ENCODE measurements at places on chromosomes 3 and 15.
A peak's percentile ranks its signal among the peaks of the same experiment; 100 is the strongest.

GRCh38 chr15:65598468-65598867 is 12.5 kb downstream of the INTS14 start:
- no peak for DNase-seq

GRCh38 chr3:102205647-102206046 is 229.2 kb upstream of the ZPLD1 start:
- DNase-seq: no peak

DNA sequence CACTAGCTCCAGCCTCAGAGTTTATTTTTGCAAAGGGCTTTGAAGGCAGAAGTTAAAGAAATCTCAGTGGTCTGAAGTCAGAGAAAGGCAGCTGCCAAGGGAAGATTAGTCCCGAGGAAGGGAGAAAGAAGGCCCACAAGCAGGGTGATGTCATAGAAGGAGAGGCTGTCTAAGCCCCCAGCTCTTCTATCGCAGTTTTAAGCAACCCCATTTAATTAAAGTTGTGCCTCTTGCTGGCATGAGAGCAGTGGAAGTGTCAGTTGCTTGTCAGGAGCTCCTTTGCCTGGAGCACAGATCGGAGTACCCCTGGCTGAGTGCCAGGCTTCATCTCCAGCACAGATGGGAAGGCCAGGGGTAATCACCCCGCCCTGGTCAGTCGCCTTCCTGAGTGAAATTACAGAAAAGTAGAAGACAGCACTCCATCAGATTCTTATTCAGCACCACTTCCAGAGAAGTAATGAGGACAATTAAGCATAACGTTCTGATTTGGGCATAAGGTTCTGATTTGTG is 530.7 kb downstream of the EPHB1 start:
- DNase-seq: no peak

DNA sequence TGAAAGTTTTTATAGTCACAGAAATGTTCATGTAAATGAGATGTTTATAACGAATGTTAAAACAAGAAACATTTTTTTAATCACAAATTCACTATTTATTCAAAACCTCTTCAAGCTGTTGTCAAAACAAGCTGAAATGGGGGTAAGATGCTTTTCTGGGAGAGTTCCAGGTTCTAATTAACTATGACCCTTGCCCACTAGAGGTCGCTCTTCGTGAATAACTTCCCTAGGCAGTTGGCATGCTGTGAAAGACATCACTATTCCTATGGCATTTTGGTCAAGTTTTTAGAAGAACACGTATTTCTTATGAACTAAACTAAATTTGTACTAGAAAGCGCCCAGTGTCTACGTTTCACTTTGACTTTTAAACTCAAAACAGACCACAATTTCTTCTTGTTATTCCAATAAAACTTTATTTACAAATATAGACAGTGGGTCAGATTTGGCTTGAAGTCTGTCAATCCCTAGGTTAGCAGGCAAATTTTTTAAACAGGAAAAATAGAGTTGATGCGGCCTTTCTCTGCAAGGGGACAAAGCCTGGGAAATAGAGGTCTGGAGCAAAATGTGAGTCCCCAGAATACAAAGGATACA is 62.8 kb upstream of the CMTM8 start:
- peak; percentile 68 for DNase-seq

DNA sequence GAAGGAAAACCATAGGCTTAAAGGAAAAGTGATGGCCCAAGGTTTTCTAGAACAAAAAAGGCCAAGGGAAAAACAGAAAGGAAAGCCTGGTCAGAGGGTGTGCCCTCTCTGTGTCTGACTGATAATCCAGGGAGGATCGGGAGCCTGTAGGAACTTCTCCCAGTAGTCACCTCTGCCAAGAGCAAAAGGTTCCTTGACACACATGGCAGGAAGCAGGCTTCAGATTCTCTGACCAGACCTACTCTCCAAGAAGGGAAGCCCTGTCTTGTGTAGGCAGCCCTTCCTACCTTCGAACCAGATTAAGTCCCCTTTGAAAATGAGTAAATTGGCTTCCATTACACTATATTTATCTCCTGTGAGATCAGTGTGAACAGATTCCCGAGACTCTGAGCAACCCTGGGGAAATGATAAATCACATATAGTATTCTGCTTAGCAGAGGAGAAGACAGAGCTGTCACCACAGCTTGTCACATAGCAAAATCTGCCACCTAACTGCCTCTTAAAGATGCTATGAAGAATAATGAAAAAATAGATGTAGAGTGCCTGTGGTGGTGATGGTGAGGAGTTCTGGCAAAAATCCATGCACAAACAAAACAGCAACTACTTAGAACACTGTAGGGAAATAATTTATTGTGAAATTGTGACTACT is 38.8 kb downstream of the PARP14 start:
- no peak for DNase-seq

DNA sequence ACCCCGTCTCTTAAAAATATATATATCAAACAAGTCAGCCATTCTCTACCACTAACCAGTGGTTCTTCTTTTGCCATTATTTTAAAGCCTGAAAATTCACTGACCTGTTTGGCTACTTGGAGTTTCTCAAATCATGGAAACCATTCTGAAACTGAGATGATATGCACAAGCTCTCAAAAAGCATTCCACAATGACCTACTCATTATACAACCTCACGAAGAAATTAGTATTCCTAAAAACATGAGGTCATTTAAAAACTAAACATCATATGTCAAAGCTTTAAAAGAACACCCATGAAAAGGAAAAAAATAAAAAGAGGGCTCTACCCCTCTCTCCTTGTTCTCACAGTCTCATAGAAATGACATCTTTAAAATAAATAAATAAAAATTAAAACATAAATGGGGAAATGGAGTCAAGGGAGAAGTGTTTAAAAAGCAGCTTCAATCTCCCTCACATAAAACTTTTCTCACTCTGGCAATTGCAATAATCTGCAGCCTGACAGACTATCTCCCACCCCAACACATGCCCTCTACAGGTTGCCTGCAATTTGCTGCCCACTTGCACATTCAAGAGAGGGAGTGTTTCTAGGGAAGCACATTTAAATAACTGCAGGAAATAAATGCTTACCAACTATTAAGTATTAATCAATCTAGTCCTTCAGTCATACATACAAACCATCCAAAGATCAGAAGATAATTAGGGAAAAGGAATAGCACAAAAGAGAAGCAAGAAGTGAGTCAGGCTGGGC is 73.3 kb downstream of the TRANK1 start:
- no peak for DNase-seq

DNA sequence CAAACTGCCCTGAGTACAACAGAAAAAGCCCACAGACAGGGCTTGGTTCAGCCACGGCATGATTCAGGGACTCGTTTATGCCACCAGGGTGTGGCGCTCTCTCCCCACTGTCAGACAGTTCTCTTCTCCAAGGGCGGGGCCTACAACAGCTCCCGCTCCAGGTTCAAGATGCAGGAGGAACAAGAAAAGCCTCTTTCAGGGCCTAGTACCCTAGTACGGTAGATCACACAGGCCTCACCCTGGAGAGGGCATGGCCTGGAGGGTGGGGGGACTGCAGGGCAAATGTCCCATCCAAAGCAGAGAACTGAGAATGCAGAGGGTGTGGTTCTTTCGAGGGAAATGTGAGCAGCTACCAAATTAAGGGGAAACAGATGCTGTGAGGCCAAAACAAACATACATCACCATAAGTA is 12.0 kb downstream of the MESD start:
- no peak for DNase-seq

DNA sequence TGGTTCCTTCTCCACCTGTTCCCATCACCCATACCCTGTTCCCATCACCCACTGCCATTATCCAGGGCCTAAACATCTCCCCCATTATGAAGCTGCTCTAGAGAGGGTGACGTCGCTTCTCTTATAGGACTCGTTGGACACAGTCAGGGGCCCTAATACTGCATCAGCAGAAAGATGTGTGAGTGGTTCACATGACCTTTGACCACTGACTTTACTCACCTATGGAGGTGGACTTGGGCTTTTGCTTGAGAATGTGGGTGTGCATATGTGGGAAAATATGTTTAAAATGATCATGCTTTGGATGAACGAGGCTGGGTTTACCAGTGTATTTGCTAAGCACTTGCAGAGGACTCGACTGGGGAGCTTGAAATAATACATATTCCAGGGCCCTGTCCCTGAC is 26.8 kb downstream of the RBP2 start:
- no peak for DNase-seq

- DNase-seq: no peak
Observed at GRCh38 chr15:60208709-60209108, 189.1 kb downstream of the ANXA2 start.

DNA sequence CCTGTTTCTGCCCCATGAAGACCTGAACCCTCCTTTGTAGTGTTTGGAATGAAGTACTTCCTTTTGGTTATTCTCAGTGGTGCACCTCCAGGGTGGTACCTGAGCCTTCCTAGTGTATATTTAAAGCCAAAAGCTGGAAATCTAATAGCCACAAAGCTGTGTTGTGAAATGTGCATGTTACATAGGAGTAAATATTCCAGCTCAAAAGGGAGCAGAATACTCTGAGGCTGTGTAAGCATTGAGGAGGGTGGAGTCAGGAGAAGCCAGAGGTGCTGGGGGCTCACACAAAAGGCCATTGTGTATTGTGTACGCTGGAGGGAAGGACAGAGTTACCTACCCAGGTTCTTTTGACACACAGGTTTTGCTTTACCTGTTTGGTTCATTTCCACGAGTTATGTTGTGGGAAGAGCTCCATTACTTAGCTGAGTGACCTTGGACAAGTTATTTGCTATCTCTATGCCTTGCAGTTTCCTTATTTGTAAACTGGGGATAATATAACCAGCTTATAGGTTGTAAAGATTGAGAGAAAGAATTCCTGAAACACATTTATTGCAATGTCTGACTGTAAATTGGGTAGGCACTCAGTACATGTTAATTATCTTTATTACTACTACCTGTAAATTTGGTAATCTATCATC is 24.7 kb downstream of the GPR171 start:
- no peak for DNase-seq

GRCh38 chr3:36312351-36312750 is 68.0 kb upstream of the STAC start:
- no peak for DNase-seq

- no peak for DNase-seq
Observed at GRCh38 chr3:14199641-14200040, 21.0 kb downstream of the LSM3 start.

- DNase-seq: peak; percentile 15
Observed at GRCh38 chr3:42366550-42366949, 43.9 kb downstream of the LYZL4 start.

Data from NT2/D1 (cell line).